ENCODE measurements at places on chromosomes 12 and 14.

DNA sequence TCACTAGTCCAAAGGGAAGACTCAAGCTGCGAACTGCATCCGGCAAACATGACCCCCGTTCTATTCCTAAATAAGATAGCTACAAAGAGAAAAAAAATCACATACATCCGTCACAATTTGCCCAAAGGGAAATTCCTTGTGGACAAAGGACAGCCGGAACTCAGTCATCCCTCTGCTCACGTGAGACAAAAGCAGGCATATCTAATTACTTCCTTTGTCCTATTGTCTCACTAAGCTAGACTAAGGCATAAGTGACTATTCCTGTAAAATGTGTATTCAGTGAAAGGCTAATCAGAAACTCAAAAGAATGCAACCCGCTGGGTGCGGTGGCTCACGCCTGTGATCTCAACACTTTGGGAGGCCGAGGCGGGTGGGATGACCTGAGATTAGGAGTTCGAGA, 27.2 kb upstream of the NINJ2 start:
- DNase-seq, result no peak

DNA sequence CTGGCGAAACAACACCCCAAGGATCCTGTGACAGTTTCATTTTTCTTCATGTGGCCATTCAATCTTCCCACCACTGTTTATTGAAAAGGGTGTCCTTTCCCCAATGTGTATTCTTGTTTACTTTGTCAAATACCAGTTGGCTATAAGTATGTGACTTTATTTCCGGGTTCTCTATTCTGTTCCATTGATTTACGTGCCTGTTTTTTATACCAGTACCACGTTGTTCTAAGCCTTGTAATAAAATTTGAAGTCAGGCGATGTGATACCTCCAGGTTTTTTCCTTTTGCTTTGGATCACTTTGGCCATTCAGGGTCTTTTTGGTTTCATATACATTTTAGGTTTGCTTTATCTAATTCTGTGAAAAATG, 9.1 kb upstream of the MGAT4C start:
- no peak for DNase-seq

- no peak for DNase-seq
Measured at GRCh38 chr12:131026754-131027153, 73.0 kb downstream of the ADGRD1 start.

DNA sequence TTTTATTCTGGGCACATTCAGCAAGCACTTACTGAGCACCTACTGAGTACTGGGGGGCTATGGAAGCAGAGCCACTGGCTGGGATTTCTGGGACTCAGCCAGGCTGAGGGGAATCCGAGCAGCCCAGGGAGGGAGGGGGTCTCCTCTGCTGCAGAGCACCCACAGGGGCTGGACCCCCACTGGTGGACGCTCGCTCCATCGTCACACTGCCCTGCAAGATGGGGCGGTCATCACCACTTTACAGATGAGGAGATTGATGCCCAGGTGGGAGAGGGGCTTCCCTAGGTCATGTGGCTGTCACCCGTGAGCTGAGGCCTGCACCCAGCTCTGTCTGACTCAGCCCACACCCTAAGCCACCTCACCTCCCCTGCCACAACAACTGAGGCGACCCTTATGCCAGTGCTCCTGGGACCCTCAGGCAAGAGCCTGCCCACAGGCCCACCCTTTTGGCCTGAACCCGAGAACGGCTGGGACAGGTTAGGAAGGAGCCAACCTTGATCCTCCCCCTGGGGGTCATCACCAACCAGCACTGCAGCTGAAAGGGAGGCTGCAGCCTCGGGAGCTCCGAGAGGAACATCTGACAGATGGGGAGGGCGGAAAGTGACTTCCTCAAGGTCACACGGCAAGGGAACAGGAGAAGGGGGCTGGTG, 74.4 kb downstream of the SERPINA3 start:
- DNase-seq, result no peak

- DNase-seq, result no peak
Measured at GRCh38 chr12:97404093-97404492, 58.5 kb upstream of the RMST start.

DNA sequence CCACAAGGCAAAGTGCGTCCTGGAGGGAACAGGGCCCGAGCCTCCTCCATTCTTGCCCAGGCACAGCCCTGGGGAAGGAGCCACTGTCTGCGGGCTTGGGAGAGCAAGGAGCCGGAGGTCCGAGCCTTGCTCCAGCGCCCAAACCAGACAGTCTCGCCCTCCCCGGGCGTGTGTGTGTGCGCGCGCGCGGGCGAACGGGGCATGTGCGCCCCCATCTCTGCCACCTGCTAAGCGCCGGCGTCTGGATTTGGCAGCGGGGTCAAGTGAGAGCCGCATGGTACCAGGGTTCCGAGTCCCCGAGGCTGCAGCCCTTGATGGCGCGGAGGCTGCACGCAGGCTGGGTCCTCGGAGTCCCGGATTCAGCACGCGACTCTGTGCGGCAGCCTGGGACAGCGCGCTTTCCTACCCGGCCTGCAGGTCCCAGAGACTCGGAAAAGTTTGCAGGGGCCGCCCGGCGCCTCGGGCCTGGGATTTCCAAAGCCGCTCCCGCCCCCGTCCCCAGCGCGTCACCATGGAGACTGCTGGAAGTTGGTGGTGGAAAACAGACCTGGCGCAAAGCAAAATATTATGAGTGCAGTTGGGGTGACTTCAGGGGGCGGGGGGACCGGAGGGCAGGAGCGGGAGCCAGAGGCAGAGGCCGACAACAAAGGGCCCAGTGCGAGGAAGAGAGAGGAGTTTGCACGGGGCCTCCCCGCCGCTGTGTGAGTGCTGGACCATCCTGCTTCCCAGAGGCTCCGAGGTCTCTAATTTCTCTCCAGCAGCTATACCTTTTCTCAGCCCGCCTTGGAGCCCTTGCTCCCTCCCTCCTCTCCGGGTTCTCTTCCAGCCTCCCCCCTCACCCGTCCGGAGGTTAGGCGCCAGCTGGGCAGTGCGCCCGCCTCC, 4.2 kb downstream of the RFX4 start:
- no peak for DNase-seq

DNA sequence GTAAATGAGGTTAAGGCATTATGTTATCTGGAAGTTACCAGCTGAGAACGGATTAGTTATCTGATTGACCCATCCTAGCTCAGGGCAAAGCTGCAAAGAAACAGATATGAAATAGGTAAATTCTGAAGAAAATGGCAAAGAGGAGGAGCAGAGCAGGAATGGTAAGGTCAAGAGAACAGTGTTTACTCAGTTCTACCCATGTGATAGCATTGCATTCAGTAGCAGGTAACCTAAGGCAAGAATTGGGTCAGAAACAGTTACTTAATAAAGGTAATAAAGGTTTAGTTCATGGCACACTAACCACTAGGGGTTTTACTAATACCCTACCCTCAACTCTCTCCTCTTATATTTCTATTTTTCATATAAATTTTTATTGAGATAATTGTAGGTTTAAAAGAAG, 224.8 kb downstream of the ASCL1 start:
- DNase-seq, result no peak

DNA sequence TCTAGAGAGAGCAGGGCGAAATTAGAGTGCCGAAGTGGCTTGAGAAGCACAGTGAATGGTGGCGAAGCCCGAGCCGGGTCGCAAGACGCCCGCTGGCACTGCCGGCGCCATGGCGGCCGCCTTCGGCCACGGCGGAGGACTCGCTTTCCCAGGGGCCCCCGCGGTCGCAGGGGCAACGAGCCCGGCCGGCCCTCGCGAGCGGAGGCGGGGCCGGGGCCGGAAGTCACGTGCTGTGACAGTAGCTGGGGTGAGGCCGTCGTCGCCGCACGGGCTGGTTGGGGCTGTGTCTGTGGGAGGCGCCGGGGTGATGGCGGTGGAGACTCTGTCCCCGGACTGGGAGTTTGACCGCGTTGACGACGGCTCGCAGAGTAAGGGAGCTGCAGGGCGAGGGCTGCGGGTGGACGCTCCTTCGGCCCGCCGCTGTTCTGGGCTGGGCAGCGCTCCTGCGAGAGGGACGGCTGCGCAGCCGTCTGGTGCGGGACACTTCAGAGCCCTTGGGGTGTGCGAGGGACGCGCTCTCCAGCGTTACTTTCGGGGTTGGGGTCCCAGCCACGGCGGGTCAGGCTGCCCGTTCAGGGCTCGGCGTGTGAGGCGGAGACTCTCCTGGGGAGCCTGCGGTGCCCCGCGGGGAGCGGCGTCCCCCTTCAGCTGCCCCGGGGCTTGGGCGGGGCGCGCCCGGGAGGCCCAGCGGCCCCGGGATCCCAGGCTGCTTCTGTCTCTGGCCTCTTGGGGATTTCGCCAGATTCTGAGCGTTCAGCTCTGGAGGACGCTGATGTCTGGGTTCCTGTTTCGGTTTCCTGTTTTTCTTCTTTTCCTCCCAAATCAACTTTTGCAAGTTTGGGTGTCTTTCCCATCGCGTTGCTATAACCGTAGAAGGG, at the start of gene WASHC4:
WASHC4 (plus strand) TSS at position 238 of the 878 bp plus-strand sequence; CDS start at position 308, 70 bp downstream.
- peak; percentile 89 for DNase-seq

- no peak for DNase-seq
Measured at GRCh38 chr12:111057701-111058425, 137.5 kb upstream of the MYL2 start.

All from stimulated activated CD4-positive, alpha-beta T cell treated with anti-CD3 and anti-CD28 coated beads, Interleukin-1b, Interleukin-23, amount 100 ng/mL, for 24 hours (primary cell).